ENCODE measurements at places on chromosomes 2 and 18.

GRCh38 chr18:44586782-44587524 is 93.7 kb upstream of the SETBP1 start:
- no peak for DNase-seq

DNA sequence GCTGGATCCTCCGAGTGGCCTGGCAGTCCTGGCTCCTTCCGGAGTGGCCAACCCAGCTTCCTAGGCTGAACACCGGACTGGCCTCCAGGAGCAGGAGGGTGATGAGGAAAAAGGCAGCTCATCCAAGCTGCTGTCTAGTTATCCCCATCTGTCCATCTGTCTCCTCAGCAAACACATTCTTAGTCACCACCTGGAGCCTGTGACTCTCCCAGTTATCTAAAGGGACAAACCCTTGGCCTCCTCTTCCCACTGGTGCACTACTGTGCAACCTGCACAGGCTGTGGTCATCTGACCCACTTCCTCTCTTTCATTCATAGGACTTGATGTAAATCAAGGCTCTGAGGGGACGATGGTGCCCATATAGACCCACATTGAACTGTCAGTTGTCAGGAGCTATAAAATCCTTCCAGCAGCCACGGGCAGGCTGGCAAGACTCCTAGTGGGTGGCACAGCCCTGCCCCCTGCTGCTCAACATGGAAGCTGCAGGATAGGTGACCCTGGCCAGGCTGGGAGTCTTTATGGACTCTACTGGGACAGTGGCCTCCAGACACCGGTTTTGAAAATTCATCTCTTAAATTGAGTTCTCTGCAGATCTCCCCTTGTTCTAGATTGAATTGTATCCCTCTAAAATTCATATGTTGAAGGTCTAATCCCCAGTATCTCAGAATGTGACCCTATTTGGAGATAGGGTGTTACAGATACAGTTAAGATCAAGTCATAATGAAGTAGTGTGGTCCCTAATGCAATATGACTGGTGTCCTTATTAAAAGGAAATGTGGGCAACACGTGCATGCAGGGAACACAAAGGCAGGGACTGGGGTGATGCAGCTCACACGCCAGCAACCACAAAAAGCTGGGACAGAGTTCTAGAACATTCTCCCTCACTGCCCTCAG is 29.3 kb upstream of the DUSP2 start:
- DNase-seq = peak; percentile 74

DNA sequence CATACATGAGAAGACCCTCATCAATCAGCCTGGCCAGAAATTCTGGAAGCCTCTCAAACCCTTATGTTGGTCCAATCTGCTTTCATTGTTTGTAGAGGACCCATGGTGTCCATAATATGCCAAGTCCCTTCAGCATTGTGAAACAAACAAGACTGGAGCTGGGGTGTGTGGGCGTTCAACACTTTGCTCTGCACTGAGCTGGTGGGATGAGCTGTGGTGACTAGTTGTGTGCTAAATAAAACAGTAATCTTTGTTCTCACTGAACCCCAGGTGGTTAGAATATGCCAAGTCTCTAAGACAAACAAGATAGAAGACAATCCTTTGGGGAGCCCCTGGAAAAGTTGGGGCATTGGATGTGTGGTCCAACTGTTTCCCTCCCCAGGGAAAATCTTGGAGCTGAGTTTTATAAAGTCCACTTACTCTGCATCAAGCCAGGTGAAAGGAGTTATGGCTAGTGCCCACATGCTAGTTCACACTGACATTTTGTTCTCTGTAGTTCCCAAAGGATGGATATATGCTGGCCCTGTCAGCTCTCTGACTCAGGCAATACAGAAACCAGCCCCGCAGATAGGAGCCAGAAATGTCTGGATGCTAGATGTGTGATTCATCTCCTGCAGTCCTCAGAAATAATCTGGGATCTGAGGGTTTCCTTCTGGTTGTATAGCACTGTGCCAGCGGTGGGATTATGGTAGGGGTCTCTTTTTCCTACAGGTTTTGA is 260.2 kb downstream of the TMX3 start:
- no peak for DNase-seq

- DNase-seq = peak; percentile 60
Measured at GRCh38 chr2:241636182-241637017, 558 bp downstream of the THAP4 start.

DNA sequence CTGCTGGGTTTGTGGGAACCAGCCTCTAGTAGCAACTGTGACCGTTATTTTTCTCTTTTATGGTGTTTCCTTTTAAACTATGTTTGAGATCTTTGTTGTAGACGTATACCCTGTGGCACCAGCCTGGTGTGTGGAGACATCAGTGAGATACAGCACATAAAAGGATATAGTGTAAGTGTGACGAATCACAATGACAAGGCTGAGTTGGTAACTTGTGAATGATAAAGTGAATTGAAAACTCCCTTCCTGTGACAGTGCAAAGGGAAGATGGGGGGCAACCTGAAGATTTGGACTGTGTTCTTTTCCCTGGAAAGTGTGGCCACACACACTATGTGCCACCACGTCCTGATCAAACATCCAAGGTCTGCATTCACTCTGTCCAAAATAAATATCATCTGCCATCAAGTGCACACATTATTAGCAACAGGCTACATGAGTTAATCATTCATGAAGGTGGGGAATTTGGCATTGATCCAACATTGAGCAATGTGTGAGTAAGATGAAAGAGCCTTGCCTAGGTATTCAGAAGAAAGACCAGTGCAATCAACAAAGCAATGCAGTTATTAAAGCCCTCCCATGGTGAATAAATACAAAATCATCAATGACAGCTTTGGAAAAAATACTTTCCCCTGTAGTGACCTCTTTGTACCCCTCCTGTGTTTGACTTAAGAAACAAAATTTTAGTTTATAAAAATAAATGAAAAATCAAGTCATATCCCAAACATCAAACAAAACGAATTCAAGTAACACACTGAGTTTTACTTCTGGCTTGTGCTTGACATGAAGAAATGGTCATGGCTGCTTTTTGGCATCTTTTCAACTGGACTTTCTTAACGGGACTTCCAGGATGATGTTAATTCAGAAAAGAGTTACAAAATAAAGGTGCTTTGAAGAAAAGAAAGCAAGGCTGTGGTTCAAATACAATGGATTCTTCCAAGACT is 1280.5 kb upstream of the ZEB2 start:
- DNase-seq = no peak

GRCh38 chr2:174066871-174067270 is 101.7 kb upstream of the SP3 start:
- DNase-seq = no peak

GRCh38 chr2:60354713-60355112 is 198.7 kb downstream of the BCL11A start:
- no peak for DNase-seq

DNA sequence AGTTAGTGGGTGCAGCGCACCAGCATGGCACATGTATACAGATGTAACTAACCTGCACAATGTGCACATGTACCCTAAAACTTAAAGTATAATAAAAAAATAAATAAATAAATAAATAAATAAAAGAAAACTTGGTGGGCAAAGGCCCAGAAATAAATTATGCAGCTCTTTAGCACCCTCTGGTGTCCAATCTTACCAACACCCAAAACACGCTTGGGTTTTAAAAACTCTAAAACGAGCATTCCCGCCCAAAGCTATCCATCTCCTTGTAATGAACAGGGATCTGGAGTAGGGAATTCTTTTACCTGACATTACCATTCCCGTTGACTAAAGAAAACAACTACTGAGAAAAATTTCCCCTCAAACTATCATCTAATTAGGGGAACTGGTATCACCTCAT is 2005.9 kb upstream of the CELF4 start:
- DNase-seq = no peak

GRCh38 chr2:234345921-234346320 is 151.0 kb downstream of the ARL4C start:
- no peak for DNase-seq

- no peak for DNase-seq
Measured at GRCh38 chr18:44719519-44720060, 38.9 kb downstream of the SETBP1 start.

DNA sequence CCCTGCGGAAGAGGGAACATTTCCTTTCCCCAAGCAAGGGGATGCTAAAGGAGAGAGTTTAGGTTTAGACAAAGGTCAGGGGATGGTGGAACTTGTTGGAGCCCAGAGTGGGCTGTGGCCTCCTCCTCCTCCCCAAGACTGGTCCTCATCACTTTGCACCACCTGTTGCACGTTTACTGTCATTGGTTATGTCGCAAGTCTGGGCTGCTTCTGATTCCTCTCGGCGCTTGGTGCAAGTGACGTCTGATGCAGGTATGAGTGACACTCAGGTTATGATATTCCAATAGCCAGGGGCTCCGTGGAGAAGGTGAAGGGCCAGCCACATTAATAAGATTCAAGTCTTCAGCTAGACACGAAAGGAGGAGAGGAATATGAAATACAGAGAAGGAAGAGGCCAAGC is 59.8 kb downstream of the TSN start:
- no peak for DNase-seq

Measured in right forelimb (tissue), 1 donor.